ENCODE measurements at places on chromosomes 7 and 10. TPM values are rescaled to one million over a fixed set of nuclear protein-coding genes. Genes with fewer than 3 reads are reported as not detected.

DNA sequence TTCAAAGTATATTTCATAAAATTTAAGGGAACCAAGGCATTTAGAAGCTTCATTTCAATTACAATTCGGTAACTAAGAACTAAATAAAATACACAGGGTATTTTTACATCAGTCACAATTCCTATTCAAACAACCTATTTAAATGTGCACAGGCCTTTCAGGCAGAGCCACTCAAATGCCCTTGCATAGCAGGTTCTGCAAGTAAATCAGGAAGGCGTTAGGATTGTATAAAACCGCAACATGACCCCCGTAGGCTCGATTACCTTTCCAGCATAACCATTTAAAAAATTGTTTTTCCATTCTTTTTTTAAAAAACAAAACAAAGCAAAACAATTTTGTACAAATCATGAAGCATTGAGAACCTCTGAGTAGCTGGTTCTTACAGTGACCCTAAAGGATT, 289.9 kb upstream of the SP8 start:
- DNase-seq: no peak

DNA sequence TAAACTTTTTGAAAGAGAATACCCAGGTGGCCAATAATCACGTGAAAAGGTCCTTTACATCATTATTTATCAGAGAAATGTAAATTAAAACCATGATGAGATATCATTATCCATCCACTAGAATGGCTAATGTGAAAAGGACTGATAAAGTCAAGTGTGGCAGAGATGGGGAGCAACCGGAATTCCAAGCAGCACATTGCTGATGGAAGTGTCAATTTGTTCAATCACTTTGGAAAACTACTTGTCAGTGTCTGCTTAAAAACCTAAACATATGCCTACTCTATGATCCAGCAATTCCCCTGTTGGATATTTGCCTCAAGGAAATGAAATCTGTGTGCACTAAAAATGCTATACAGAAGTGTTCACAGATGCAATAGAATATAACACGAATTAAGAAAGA, 465.6 kb downstream of the PLXNA4 start:
- no peak for DNase-seq

The ZNF804B gene
- total RNA-seq: not detected

- DNase-seq: no peak
Measured at GRCh38 chr7:4748231-4748681, 27.2 kb upstream of the AP5Z1 start.

The TCAF2 gene
- not detected for total RNA-seq

DNA sequence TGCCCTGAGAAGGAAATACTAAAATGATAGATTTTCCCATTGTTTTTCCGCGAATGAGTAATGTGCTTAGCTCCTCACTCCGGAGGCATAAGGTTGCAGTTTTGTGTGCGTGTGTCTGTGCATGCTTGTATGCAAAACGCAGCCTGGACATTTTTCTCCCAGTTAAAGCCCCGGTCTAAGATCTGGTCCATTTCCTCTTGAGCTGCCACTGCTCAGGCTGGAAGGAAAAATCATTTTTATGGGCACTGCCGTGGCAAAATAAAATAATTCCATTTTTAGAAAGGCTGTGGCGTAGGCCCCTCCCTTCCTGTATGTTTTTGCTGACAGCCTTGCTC, 260.6 kb downstream of the WDR37 start:
- DNase-seq: no peak

DNA sequence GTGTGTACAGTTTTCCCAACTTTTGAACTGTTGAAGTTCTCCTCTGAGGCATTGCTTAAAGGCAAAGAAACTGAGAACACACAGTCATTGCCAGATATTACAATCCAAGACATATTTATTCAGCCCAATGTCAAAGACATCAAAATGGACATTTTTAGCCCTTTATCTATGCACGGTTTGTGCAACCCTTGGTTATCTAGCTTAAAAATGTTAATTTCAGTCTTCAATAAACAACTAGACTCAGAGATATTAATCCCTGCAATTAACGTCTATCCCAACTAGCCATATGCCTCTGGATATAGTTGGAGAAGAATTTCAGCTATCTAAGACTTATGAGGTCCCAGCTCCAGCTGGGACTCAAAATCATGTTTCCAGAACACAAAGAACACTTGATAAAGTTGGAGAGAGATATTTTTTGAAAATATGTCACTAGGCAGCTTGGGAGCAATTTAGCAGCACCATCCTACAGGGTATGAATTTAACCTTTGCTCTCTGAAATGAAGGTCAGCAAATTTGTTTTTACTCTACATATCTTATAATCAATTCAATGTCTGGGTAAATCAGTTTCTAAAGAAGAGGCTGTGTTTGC, 357.0 kb downstream of the RNLS start:
- DNase-seq: no peak
